Stimulated activated CD4-positive, alpha-beta T cell treated with anti-CD3 and anti-CD28 coated beads, Interleukin-4, amount 100 ng/mL, for 1 hour (primary cell): ENCODE measurements at places on chromosomes 1 and 21.

GRCh38 chr1:66300972-66301451 lies 232.9 kb upstream of the SGIP1 start:
- no peak for DNase-seq

DNA sequence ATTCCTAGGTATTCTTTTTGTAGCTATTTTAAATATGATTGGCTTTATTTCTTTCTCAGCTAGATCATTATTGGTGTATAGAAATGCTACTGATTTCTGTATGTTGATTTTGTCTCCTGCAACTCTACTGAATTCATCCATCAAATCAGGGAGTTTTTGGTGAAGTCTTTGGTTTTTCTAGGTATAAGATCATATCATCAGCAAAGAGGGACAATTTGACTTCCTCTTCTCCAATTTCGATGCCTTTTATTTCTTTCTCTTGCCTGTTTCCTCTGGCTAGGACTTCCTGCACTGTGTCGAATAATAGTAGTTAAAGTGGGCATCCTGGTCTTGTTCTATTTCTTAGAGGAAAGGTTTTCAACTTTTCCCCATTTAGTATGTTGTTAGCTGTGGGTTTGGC lies 27.5 kb upstream of the PRKACB start:
- no peak for DNase-seq

GRCh38 chr1:241507189-241507863 lies 12.2 kb downstream of the FH start:
- no peak for DNase-seq

GRCh38 chr1:28927266-28927647 lies 12.9 kb downstream of the EPB41 start:
- no peak for DNase-seq

DNA sequence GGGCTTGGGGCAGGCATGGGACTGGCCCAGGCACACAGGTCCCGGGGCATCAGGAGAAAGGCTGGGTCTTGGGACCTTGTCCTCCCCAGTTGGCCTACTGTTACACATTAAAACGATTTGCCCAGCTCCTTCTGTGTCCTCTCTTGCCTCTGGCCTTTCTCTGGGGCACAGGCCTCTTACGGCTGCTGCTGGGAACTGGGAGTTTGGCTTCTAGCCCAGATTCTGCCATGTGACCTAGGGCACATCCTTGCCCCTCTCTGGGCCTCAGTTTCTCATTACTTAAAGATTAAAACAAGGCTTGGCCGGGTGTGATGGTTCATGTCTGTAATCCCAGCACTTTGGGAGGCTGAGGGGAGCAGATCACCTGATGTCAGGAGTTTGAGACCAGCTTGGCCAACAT lies 14.0 kb downstream of the KDF1 start:
- no peak for DNase-seq

DNA sequence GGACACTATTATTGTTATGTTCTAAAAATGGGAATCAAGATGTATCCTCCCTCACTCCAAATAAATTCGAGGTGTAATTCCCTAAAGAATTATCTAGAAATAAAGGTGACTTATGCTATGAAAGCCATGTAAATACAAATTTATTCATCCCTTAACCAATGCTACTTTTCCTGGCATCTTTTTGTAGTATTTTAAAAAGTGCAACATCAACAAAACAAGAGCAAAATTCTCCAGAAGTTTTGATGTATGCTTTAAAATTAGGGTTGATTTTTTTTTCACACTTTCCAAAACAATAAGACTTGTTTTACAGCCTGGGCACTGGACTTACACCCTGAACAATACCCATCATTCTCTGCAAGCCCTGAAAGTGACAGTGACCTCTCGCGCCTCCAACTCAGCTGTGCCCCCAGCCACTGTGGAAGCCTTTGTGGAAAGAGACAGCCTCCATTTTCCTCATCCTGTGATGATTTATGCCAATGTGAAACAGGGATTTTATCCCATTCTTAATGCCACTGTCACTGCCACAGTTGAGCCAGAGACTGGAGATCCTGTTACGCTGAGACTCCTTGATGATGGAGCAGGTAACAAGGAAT lies 21.4 kb upstream of the CLCA1 start:
- no peak for DNase-seq

DNA sequence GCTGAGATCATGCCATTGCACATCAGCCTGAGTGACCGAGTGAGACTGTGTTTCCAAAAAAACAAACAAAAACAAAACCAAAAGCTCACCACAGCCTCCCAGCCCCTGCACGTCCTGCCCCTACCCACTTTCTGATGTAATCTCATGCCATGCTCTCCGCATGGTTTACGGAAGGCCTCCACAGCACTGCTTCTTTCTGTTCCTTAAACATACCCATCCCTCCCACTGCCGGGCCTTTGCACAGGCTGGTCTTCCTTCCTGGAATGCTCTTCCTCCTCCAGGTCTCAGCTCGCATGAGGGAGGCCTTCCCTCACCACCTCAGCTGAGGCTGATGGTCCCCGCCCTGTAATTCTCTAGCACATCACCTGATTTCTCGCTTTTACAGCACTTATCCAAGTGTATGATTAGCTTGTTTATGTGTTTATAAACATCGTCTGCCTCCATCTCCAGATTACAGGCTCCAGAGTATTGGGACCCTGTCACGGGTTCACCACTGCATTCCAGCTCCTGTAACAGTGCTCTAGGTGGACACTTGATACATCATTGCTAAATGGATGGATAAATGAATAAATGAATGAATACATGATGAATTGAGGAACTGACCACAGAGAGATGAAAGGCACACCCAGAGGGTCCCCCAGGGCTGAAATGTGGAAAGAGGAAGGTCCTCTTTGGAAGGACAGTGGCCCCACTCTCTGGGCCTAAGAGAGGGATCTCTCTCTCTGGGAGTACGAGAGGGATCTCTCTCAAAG lies 22.1 kb downstream of the TCEA3 start:
- DNase-seq, result no peak

GRCh38 chr1:92759361-92759760 lies 25.5 kb downstream of the EVI5 start:
- no peak for DNase-seq

DNA sequence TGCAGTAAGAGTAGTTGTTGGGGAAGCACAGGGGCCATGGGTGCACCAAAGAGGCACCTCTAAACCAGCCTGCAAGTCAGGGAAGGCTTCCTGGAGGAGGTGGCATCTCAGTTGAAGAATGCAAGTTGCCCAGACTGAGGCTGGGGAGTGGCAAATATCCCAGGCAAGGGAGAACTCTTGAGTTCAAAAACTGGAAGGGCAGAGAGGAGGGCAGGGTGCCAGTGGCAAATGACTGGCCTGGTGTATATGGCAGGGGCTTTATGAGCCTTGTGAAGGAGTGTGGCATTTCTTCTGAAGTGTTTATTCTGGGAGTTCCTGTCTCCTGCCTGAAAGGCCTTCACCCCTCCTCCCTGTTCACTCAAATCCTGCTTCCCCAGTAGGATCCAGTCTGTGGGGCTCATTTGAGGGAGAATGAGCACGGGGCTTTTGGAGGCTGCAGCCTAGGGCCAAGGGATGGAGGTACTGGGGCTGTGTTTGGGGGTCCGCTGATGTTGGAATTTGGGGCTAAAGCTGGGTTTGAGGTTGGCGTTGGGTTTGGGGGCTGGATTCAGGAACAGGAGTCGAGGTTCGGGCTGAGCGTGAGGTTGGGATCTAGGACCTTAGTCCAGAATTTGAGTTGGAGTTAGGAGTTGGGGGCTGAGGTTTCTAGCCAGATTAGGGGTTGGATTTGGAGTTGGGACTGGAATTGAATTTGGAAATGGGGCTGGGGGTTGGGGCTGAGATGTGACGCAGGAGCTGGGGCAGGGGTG lies at the start of gene TMEM125:
TMEM125 (plus strand) TSS at position 357 of the 749 bp plus-strand sequence. CDS start 2,740 bp downstream, outside the sequence.
- no peak for DNase-seq

- DNase-seq, result no peak
Measured at GRCh38 chr1:231070758-231071444, 30.8 kb upstream of the FAM89A start.

DNA sequence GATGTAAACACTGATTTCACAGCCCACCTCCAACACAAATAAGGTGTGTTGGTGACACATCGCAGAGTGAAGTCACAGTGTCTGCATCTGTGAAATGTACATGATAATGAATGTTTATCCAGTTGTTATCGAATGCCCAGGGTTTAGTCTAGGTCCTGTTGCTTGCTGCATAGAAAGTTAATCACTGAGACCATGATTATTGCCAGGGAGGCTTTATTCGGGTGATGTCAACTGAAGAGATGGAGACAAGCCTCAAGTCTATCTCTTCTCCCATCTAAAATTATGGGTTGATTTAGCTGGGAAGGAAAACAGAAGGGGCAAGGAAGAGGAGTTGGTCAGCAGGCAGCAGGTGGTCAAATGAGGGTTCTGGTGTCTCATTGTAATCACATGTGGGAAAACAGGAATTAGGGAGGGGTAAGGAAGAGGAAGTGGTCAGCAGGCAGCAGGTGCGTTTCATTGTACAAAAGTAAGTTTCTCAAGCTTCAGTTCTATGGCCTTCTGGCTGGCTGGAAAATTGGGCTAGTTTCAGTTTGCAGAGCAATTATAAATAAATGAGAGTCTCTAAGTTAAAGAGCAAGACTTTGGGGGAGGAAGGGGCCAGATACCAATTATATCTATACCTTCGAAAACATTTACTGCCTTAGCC lies 146.3 kb upstream of the DNAH14 start:
- DNase-seq, result no peak

DNA sequence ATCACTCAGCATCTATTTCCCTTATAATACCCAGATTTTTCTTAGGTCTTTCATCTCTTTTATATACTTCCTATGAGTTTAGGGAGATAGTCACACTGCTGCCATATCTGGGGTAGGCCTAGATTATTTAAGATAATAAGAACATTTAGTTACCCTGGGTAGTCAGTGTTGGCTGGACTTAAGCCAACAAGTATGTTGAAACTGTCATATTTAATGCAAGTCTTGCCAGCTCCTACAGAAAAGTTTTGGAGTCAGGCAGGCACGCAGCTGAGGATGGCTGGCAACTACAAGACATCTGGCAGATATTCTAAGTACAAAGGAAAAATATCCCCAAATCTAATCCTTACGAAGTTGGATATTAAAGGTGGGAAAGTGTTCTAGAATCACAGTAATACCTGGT lies 19.2 kb upstream of the DEPDC1 start:
- DNase-seq, result no peak

GRCh38 chr1:95041491-95042165 lies 31.1 kb downstream of the ALG14 start:
- no peak for DNase-seq

GRCh38 chr1:39538531-39539251 lies 37.9 kb downstream of the PABPC4 start:
- DNase-seq, result no peak

- DNase-seq, result no peak
Measured at GRCh38 chr21:32138658-32139057, 140.2 kb downstream of the MIS18A start.
